ENCODE measurements at places on chromosomes 2 and 18. TPM values are rescaled to one million over a fixed set of nuclear protein-coding genes. Genes with fewer than 3 reads are reported as not detected.

EDAR gene
- polyA plus RNA-seq = not detected

HNRNPLL gene
- polyA plus RNA-seq = 42.5 TPM

SLC30A3 gene
- 6.0 TPM for polyA plus RNA-seq

CIB4 gene
- not detected for polyA plus RNA-seq

RGPD3 gene
- polyA plus RNA-seq = not detected

UCN gene
- 0.99 TPM for polyA plus RNA-seq

SERPINE2 gene
- 44.2 TPM for polyA plus RNA-seq

THADA gene
- 17.0 TPM for polyA plus RNA-seq

PASK gene
- polyA plus RNA-seq = 12.5 TPM

All from GM23338 (cell line).